NCI-H524 treated with DMSO at 0.1 percent for 48 hours (cell line): ENCODE measurements at places on chromosomes 13 and 19.

- DNase-seq, result peak; percentile 89
These were observed 376.7 kb downstream of the LIG4 start for GRCh38 chr13:107838588-107839161.

- DNase-seq, result no peak
These were observed 20.7 kb downstream of the NDFIP2 start for GRCh38 chr13:79501538-79502232.

DNA sequence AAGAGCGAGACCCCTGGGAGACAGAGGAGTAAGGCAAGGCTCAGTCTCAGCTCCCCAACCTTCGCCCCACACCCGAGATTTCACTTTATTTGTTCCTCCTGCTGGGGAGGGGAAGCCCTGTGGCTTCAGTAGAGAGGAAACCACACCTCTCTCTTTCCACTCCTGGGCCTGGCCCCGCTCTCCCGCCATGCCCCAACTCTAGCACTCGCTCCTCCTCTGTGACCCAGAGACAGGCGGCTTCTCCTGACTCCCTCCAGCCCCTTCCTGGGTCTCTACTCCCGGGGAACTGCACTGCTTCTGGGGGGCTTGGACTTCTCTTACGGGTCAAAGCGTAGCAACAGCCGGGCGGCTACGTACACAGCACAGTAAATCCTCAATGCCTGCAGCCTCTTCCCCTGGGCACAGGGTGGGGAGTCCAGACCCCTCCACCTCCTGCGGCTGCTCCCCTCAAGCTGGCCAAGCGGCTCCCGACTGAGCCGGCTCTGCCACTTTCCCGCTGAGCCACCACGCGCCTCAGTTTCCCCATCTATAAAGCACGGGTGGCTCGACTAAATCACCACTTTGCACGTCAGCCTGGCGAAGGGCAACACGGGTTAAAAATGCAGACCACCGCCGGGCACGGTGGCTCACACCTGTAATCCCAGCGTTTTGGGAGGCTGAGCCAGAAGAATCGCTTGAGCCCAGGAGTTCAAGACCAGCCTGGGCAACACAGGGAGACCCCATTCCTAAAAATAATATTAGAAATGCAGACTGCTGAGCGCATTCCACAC lies 1.4 kb downstream of the RNF126 start:
- DNase-seq, result no peak

GRCh38 chr13:76330761-76331160 lies 555.4 kb downstream of the KCTD12 start:
- no peak for DNase-seq

DNA sequence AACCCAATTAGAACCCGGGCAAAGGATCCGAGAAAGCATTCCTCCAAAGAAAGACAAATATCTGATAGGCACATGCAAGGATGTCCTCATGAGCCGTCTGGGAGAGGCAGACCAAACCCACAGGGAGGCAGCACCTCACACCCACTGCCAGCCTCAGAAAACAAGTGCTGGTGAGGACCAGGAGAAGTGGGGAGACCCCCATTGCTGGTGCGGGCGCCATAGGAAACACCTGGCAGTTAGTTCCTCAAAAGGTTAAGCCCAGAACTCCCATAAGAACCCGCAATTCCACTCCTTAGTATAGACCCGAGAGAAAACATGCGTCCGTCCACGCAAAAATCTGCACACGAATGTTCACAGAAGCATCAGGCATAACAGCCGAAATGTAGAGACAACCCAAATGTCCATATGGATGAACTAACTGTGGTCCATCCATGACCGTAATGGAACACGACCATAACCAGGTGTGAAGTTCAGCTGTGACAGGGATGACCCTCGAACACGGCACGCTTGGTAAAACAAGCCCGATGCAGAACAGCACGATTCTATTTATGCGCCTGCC lies 7.9 kb downstream of the ZNF787 start:
- DNase-seq, result no peak

DNA sequence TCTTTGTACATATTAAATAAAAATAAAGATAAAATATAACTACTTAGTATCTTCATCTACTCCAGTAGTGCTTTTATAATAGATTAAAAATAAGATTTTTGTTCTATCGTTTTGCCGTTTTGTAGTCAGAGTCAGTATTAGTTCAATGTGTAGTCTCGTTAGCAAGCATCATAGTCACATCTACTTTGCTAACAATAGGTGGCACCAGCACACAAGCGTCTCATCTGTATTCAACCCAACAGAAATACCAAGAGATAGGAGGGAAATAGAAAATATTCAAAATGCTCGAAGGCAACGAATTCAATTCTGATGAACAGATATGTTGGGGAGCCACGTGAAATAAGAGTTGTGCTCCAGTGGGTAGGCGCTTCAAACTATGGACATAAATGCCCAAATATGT lies 21.4 kb upstream of the MICU2 start:
- DNase-seq, result peak; percentile 65

- DNase-seq, result no peak
These were observed 113.4 kb downstream of the TSHZ3 start for GRCh38 chr19:31235806-31236205.

DNA sequence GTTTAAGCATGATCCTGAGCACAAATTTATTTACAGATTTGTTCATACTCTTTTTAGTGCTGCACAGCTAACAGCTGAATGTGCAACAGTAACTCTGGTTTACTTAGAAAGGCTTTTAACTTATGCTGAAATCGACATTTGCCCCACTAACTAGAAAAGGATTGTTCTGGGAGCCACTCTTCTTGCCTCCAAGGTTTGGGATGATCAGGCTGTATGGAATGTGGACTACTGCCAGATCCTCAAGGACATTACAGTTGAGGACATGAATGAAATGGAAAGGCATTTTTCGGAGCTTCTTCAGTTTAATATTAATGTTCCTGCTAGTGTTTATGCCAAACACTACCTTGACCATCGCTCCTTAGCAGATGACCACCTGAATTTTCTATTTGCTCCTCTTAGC lies 16.0 kb downstream of the ZNF100 start:
- DNase-seq, result no peak

GRCh38 chr19:53389571-53389970 lies 5.4 kb upstream of the ZNF765 start:
- DNase-seq, result no peak

DNA sequence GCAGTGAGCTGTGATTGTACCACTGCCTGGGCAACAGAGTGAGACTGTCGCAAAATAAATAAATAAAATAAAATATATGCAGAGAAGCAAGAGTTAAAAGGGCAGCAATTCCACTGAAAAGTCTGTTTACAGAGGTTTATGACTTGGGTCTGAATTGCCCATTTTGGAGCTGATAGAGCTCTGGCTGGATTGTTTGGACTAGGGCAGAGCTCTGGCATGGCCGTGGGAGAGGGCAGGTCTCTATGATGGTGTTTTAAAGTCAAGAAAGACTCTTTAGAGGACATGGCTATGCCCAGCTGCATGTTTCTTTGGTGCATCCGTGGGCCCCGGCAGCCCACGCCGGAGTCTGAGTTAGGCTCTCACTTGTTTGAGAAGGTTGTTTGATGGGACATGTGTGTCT lies 64.6 kb upstream of the C1QTNF9 start:
- no peak for DNase-seq

GRCh38 chr13:25762795-25763377 lies 288.9 kb downstream of the SHISA2 start:
- no peak for DNase-seq

- DNase-seq, result no peak
These were observed 55.6 kb downstream of the SLC7A9 start for GRCh38 chr19:32813862-32814425.

DNA sequence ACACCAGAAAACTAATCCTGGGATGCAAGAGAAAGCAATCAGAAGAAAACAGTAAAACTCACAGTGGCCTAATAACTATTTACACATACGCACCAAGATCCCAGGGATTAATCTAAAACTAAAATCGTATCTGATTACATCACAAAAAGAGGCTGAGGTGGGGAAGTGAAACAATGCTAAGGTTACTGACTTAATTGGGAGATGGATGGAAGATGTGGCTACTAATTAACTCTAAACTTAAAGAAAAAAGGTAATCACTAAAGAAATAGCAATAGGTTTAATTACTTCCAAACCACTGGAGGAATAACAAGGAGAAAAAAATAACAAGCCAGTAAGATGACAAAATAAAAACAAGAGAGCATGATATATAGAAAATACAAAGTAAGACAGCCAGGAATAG lies 50.4 kb downstream of the NUFIP1 start:
- no peak for DNase-seq

DNA sequence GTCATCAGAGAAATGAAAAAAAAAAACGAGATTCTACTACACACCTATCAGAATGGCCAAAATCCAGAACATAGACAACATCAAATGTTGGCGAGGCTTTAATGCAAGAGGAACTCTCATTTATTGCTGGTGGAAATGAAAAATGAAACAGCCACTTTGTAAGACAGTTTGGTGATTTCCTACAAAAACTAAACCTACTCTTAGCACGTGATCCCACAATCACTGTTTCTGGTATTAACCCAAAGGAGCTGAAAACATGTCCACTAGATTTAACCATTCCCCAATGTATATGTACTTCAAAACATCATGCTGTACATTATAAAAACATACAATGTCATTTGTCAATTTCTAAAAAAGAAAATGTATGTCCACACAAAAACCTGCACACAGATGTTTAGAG lies 13.0 kb downstream of the MYCBP2 start:
- DNase-seq, result no peak

GRCh38 chr13:54175466-54175865 lies 1146.9 kb downstream of the OLFM4 start:
- no peak for DNase-seq

- DNase-seq, result no peak
These were observed 77.0 kb downstream of the ZNF536 start for GRCh38 chr19:30449078-30449590.

- DNase-seq, result no peak
These were observed 1.0 kb downstream of the DCLK1 start for GRCh38 chr13:36130193-36130551.

DNA sequence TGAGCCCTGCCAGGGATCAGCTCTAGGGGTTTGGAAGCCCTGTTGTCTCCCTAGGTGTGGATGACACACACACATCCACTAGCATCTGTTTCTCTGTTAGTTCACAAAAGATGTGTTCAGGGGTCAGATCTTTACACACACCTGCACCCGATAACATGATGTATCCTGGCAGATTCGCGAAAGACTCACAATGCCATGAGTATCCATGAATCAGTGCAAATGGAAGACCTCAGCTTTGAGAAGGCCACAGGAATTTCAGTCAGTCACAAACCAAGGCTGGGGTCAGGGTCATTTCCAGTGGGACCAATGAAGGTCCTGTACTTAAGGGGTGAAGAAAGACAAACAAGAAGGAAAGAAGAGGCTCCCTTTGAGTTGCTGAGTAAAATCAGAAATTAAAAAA lies 898.2 kb downstream of the UQCRFS1 start:
- no peak for DNase-seq

DNA sequence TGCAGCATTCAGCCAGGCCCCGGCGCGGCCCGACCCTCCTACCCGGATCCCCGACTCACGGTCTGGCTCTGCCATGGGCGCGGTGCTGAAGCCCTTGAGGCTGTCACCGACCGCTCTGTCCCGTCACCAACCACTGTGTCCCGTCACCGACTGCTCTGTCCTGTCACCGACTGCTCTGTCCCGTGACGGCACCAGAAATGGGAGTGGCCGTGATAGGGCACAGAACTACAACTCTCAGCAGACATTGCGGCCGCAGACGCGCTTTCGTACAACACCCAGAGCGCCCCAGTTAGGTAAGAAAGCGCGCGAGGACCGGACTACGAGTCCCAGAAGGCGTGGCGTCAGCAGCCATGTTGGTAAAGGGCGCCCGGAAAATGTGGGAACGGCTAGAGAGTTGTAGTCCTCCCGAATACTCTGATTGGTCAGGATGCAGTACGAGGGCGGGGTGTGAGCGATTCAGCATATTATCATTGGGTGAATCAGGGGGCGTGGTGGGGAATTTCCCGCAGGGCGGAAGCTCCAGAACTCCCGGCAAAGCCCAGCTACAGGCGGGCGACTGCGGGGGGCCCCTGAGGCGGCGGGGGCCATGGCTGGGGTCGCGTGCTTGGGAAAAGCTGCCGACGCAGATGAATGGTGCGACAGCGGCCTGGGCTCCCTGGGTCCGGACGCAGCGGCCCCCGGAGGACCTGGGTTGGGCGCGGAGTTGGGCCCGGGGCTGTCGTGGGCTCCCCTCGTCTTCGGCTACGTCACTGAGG lies at the start of the genes NFKBIB and SIRT2:
Gene NFKBIB, plus strand, starts transcription at position 523 of the 755 bp plus-strand sequence. Its CDS starts 64 bp downstream, at position 587.
Gene SIRT2, minus strand, starts transcription at position 172 of the 755 bp plus-strand sequence. Its CDS starts 97 bp downstream, at position 75.
- DNase-seq, result peak; percentile 100

GRCh38 chr19:27962264-27962663 lies 1250.7 kb downstream of the UQCRFS1 start:
- DNase-seq, result no peak

DNA sequence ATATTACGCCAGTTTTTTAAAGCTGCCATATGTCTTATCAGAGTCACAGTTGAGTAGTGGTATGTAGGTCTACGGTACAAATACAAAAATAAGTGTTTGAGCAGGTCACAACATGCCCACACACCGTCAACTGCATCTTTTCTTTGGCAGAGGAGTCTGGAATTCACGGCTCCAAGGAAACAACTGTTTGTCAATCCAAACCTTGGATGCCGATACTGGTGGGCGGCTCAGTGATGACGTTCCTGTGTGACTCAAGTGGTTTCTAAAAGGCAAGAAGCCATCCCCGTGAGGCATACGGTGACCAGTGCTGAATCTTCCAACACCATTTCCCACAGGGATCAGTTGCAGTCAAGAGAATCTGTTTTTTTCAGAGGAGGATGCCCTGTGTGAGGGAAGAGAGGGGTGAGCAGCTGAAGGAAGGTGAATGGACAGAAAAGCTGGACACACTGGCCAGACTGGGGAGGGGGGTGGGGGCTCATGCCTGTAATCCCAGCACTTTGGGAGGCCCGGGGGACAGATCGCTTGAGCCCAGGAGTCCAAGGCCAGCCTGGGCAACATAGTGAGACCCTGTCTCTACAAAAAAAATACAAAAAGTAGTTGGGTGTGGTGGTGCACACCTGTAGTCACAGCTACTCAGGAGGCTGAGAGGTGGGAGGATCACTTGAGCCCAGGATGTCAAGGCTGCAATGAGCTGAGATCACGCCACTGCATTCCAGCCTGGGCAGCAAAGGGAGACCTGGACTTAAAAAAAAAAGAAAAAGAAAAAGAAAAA lies 22.8 kb upstream of the CEBPG start:
- no peak for DNase-seq

GRCh38 chr13:66879988-66880387 lies 350.1 kb downstream of the PCDH9 start:
- no peak for DNase-seq

- DNase-seq, result no peak
These were observed 42.3 kb upstream of the KCTD15 start for GRCh38 chr19:33754361-33754760.

GRCh38 chr19:8392017-8392591 lies 1.9 kb downstream of the RAB11B start:
- no peak for DNase-seq

- no peak for DNase-seq
These were observed 14.3 kb downstream of the DPRX start for GRCh38 chr19:53646144-53646543.

DNA sequence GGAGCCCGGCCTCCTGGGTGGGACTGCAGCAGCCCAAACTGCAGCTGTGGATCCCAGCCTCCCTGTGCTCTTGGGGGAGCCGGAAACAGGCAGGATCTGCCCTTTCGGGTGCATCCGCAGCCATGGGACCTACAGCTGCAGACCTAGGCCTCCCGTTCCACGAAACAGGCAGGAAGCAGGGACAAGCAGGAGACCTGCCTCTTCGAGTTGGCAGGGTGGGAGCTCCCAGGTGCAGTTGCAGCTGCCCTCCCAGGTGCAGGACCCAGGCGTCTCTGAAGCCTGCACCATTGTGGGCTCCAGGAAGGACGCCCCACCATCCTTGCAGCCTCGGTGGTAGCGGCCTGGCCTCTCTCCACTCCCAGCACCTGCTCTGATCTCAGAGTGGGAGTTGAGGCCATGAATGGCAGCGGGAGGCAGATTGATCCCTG lies 189.0 kb upstream of the KLHL1 start:
- no peak for DNase-seq
